ENCODE measurements at places on chromosomes 1 and 21.

DNA sequence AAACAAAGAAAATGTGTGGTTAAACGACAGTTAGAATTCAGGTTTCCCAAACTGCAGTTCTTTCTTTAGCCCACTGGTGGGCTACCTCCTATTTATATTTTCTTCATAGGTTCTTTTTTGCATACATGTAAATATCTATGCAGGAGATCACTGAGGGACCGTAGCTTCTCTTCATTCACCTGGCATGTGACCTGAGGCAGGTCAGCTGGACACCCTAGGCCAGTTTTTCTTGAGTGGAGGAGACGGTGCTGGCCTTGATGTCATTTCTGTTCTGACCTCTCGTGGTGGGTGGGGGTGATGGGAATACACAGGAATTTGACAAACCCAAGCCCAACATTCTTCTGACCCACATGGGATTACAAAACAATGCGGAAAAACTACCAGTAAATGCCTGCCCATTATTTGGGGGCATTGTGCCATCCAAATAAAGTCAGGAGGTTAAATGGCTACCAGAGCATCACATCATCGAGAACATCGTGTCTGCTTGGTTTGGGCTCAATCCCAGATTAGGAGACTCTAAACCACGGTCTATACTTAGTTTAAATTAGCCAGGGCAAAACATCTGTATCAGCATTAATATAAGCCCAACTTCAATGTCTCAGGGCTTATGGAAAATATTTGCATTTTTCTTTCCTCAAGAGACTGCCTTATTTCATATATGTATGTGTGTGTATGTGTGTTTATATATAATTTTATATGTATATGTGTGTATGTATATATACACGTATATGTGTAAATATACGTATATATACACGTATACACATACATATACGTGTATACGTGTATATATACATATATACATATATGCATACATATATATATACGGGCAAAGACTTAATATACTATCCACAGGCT lies 7.4 kb upstream of the IRF2BP2 start:
- no peak for DNase-seq

- DNase-seq = no peak
These were observed 5.1 kb downstream of the PARP1 start for GRCh38 chr1:226402739-226403165.

DNA sequence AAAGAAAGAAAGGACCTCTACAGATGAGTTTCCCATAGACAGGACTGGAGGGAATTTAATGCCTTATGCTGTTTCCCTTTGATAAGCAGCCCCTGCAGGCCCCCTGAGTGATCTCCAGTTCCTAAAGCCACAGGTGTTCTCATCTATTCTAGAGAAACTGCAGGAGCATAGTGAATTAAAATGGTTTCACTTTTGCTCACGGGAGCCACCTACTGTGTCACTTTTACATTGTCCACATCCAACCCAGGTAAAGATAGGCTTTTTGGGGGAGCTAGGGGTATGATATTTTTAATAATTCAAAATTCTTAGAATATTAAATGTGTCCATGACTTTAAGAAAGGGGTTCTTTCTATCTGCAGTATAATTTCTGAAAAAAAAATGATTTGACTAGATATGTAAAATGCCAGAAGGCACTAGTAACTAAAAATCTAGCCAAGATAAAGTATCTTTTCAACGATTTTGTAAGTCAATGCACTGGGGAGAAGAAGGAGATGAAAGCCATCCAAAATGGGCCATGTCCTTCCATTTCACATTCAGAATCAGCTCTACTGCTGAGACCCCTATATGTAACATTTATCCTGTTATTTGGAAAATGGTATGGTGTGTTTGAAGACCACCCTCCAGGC lies 267.3 kb upstream of the DUSP10 start:
- no peak for DNase-seq

GRCh38 chr1:19442154-19443096 lies 42.9 kb downstream of the CAPZB start:
- DNase-seq = no peak

- DNase-seq = no peak
These were observed at the start of gene MTARC2 for GRCh38 chr1:220748089-220748934. Gene MTARC2 (plus strand): TSS chr1:220748322. CDS start chr1:220748532, 210 bp downstream.

Measured in NCI-H187 treated with DMSO at 0.1 percent for 48 hours (cell line).